Activated CD4-positive, alpha-beta memory T cell treated with anti-CD3 and anti-CD28 coated beads for 36 hours (primary cell): ENCODE measurements at places on chromosomes 3 and 15.

DNA sequence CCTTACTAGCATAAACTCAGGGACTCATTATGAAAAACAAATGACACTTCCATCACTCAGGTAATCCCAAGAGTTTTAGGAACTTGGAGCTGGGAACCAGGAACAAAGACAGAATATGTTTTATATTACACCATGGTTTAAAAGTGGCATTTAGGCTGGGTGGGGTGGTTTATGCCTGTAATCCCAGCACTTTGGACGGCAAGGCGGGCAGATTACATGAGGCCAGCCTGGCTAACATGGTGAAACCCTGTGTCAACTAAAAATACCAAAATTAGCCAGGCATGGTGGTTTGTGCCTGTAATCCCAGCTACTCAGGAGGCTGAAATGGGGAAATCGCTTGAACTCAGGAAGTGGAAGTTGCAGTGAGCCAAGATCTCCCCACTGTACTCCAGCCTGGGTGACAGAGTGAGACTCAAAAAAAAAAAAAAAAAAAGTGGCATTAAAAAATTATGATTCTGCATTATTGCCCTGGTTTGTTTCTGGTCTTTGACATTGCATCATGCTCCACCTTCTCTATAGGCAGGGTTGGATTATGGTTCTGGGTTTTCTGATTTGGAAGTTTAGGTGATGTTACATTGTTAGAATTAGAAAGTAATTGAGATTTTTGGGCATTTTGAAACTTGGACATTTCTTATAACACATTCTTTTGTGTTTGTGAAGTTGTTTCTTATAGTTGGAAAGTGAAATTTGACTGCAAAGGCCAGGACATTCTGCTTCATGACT is 19.0 kb downstream of the SQOR start:
- no peak for DNase-seq

DNA sequence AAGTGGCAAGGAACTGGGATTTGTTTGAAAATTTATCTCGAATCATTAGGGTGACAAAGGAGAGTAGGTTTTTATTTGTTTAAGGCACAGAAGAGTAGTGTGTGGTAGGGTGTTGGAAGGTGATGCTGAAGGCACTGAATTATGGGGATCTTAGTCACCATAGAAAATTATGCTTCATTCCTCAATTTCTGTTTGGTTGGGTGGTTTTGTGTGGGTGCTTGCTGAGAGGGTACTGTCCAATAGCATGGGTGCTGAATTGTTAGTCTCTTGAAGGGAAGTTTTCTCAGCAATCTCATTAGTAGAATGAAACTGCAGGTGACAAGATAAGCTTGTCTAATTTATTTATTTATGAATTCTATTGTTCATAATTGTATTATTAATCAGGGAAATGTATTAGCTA is 610.9 kb downstream of the AGBL1 start:
- DNase-seq = no peak

GRCh38 chr15:45136378-45136764 is 6.6 kb downstream of the DUOX1 start:
- no peak for DNase-seq

DNA sequence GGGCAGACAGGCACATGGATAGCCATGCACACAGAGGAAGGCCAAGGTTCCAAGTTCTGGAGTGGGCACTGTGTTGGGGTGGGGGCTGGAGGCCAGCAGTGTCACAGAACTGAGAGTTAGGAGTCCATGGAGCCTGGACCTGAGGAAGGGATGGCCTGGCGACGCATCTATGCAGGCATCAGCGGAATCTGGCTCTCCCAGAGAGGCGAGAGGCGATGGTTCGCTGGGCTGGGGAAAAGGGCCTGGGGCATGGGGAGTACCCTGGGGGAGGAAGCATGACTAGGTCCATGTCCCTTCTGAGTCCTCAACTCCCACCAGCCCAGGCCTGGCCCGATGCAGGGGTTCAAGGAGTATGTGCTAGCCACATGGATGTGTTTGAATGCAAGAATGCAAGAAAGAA is 192.8 kb upstream of the LINGO1 start:
- DNase-seq = no peak

DNA sequence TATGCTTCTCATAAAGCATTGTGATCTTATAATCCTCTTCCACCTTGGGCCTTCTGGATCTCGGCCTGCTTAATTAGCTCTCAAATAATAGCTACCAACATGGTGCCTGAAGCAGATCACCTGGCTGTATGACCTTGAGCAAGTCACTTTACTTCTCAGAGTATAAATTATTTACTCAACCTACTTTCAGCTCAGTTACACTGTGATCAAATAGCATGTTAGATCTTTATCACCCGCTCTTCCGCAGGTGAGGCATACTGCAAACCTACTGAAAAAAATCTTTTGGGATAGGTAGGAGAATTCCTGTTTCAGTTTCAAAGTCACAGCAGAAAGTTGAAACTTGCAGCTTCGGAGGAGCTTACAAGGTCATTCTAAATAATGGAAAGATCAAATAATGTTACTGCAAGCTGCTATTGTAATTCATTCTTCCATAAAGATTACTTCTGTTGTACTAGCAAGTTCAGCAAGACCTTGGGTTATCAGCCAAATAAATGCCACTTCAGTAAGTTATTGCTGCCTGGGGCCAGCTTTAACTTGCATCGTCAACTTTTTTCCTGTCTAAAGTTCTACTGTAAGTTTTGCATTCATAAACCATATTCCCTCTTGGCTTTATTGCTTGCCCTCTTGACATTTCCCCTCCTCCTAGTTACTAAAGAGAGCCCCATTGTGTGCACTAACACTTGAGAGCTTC is 268.4 kb upstream of the ATP11B start:
- DNase-seq = no peak

- DNase-seq = peak; percentile 55
Measured at GRCh38 chr3:37320276-37320675, 145.9 kb upstream of the LRRFIP2 start.

DNA sequence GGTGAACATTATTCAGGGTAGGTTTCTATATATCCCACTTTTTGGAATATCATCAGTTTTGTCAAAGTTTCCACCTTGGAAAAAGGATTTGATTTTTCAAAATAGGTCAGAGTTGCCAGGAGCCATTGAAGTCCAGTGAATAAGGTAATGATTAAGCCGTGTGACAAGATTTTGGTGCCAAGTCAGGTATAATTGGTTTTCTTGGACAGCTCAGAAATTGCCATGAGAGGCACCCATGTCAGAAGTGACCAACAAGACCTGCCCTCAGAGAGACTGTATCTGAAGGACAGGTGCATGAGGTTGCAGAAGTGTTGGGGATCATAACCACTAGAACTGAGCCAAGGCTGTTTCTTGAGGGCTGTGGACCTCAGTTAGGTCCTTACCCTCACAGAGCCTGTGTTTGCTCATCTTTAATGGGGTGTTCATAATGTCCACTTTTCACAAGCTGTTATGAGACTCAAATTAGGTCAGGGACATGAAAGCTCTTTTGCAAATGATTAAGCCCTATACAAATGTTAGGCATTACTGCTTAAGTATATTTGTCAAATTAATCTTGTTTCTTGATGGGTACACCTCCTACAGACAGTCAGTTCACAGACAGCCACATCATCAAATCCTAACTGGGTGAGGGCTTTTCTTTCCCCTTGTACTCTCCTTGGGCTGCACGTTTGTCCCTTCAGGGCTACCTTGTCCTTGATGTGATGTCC is 32.3 kb downstream of the CASR start:
- DNase-seq = no peak

- DNase-seq = no peak
Measured at GRCh38 chr3:107213044-107213669, 164.1 kb upstream of the CCDC54 start.

GRCh38 chr3:72301779-72302178 is 516.8 kb upstream of the PROK2 start:
- DNase-seq = no peak

GRCh38 chr15:70475921-70476320 is 287.4 kb downstream of the UACA start:
- DNase-seq = no peak

DNA sequence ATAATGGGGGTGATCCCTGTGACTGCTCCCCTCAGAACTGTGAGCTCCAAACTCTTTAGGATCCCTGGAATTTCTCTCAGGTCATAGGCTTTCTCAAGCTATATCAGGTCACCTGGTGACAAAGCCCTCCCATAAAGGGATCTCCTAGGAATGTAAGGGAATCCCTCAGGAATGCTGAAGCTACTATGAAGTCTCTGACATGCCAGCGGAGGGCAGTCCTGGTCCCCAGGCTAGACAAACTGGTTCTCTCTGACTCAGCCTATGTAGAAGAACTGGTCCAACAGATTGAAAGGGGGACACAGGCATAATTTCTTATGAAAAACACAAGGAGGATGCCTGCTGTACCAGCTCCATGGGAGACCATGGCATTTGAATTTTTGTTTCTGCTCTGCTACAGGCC is 6.7 kb downstream of the LPCAT4 start:
- no peak for DNase-seq

DNA sequence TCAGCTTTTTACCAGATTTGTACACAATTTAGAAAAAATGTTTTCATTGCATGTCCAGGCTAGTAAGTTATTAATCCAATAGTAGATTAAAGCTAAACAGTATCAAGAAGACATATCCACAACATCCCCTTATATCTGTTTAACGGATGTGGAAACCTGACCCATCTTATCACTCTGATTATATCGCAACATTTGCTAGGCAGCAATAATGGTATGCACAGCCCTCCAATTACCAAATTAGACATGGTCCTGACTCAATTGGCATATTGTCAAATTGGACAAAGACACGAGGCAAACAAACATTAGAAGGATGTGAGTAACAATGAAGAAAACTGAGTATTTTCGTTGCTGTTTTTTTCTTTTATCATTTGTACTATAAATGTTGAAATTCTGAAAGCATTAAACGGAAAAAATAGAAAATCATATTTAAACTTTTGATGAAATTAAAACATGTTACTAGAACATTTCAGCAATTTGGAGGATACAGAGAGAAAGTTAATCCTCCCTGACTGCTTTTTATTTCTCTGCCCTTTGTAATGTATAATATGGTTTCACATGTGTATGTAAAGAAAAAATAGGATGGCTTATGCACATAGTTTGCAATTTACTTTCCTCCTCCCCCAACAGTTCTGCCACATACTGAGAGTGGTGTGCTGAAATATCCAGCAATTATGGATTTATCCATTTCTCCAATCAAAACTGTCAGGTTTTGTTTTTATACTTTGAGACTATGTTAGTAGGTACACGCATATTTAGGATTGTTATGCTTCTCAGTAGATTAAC is 633.7 kb downstream of the ZIC1 start:
- no peak for DNase-seq

DNA sequence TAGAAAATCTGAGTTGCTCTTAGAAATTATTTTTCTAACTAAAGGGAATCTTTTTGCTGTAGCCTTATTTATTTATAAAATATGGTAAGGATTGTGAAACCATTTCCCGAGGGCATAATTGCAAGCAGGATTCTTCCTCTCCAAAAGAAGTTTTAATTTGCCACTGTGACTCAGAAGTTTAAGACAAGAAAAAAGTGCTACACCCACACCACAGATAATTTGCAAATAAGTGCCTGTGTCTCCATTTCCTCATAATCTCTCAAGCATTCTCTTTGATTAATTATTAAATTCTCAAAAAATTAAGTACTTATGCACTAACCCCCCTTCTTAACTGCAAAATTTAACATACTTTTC is 43.6 kb downstream of the RASA2 start:
- no peak for DNase-seq

DNA sequence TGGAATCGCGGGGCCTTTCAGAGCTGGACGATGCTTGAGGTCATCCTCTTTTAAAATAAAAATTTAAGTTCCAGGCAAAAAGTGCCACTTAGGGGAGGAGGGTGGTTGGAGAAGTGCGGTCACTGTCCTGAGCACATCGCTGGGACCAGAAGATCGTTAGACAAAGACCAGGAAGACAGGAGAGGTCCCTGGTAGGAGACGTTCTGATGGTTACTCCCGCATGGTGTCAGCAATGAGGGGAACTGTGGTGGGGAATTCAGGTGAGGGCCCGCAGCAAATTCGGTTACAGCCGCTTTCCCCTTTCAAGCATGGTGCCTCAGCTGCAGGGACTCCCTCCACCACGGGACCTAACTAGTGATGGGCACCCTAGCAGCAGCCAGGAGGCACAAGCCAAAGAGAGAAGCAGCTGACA is 1.0 kb upstream of the ISY1 start:
- peak; percentile 50 for DNase-seq

DNA sequence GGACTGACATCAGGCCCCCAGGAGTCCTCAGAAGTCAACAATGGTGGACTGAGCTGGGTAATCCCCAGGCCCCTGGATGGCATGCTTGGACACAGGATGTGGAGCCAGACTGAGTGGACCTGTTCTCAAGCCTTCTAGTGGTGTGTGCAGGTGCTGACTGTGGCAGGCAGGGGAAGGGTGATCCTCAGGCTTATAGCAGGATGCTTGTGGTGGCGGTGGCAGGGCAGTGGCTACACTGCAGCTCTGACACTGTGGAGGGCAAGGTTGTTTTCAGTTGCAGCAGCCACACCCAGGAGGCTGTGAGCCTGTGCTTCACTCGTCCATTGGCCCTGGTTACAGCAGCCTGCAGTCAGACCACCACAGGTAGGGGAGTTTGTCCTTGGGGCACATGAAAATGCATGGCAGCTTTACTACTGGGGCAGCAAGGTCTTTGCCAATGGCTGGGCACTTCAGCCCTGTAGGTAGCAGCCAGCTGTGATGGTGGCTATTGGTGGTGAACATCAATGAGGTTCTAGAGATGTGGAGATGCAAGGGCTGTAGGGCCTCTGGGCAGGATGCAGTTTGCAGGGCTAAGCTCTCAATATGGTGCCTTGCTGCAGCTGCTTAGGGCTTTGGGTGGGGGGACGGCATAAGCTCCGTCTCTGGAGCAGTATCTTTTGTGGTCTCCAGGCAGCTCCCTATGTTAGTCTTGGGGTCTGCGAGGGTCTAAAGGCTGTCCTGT is 17.5 kb upstream of the MYO5A start:
- DNase-seq = no peak

DNA sequence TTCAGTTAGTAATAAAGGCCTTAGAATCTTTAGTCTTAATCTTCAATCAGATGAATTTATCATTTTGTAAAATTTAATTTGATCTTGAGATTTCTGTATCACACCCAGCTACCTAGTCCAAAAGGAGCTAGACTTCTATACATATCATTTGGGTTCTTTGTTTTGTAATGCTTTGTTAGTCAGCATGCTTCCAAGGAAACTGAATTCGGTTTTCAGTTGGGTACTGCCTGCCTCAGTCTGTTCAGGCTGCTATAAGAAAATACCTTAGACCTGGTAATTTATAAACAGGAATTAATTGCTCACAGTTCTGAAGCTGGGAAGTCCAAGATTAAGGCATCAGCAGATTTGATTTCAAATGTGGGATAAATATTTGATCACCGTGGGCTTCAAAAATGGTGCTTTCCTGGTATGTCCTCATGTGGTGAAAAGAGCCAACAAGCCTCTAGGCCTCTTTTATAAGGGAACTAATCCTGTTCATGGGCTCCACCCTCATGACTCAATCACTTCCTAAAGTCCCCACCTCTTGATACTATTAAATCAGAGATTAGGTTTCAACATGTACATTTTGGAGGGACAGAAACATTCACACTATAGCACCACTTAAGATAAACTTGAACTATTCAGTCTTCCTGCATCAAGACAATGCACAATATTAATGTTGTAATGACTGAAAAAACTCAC is 800.7 kb downstream of the NAALADL2 start:
- DNase-seq = no peak
